Neural crest cell (in vitro differentiated cells): ENCODE measurements at places on chromosomes 13 and 19. TPM values are rescaled to one million over a fixed set of nuclear protein-coding genes. Genes with fewer than 3 reads are reported as not detected.

Gene ZNF729
- not detected in 2 replicates for total RNA-seq

Gene NKG7
- total RNA-seq, result not detected in 2 replicates

DNA sequence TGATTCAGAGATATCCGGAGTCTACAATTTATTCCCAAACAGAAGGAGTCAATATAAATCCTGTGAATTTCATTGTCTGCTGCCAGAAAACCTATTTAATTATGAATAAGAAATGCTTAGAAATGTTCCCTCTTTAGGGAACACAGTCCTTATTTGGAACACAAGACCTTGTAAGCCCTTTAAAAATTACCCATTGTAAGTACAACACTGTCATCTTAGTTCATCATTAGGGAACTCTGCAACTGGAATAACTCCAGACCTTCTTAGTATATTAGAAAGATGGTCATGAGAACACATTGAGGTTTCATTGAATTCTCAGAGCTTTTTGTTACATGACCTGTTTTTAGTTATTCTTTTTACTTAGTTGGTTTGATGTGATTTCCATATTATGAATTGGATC lies 548.5 kb upstream of the KLF12 start:
- no peak overlapping the region for H3K27ac ChIP-seq
- H3K27me3 ChIP-seq, result no peaks in the 10 kb centered on the region
- H3K36me3 ChIP-seq, result peaks cover 27% of the 10 kb centered on the region
- DNase-seq, result no peak

- no peaks in the 10 kb centered on the region for H3K27me3 ChIP-seq
- H3K4me1 ChIP-seq, result no peaks in the 10 kb centered on the region
- DNase-seq, result no peak
- no peaks in the 10 kb centered on the region for H3K36me3 ChIP-seq
These were observed 97.9 kb upstream of the SLC7A1 start for GRCh38 chr13:29693275-29693945.

Gene C19orf81
- total RNA-seq, result 7.9 and 9.2 TPM in 2 replicates

GRCh38 chr13:105084931-105085330 lies 1450.5 kb downstream of the EFNB2 start:
- H3K36me3 ChIP-seq, result no peaks in the 10 kb centered on the region
- H3K27ac ChIP-seq, result no peak overlapping the region
- H3K27me3 ChIP-seq, result no peaks in the 10 kb centered on the region

Gene SPINT2
- total RNA-seq, result 9.2 and 9.6 TPM in 2 replicates

DNA sequence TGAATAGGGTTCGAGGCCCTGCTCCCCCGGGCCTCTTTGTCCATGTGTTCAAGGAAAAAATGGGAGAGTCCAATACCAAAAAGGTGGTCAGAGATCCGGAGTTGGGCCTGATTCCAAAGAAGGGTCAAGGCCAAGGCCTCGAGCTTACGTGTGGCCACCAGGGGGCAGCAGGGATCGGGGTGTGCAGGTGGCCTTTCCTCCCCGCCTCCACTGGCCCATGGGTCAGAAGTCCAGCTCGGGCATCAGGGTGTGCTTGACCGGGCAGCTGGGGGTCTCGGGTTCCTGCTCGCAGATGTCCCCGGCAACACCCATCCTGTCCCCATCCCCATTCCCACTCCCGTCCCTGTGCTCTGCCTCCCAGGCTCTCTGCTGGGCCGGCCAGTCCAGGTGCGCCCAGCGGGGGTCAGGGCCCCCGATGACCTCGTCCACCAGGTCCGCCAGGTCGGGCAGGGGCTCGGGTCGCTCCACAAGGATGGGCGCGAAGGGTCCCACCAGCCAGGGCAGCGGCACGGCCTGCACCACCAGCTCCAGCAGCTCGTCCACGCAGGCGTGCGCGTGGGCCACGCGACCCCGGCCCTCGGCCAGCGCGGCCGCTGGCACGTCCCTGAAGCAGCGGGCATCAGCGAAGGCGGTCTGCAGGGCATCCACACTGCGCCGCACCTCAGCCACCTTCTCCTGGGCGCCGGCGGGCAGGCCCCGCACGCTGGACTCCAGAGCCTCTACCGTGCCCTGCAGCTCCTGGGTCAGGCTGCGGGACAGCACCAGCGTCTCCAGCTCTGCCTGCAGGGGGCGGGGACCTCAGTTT lies 5.2 kb upstream of the PLIN4 start:
- H3K4me3 ChIP-seq, result no peak overlapping the region
- no peaks in the 10 kb centered on the region for H3K27me3 ChIP-seq
- H3K36me3 ChIP-seq, result no peaks in the 10 kb centered on the region
- H3K27ac ChIP-seq, result no peak overlapping the region
- H3K4me1 ChIP-seq, result no peaks in the 10 kb centered on the region

Gene CFAP97D2
- total RNA-seq, result not detected in 2 replicates

GRCh38 chr13:35266412-35266811 lies 210.1 kb downstream of the MAB21L1 start:
- peaks cover 18% of the 10 kb centered on the region for H3K36me3 ChIP-seq
- DNase-seq, result no peak
- no peaks in the 10 kb centered on the region for H3K4me1 ChIP-seq
- H3K27ac ChIP-seq, result no peak overlapping the region
- no peaks in the 10 kb centered on the region for H3K27me3 ChIP-seq

- H3K27ac ChIP-seq, result no peak overlapping the region
- peaks cover 46% of the 10 kb centered on the region for H3K27me3 ChIP-seq
- H3K36me3 ChIP-seq, result no peaks in the 10 kb centered on the region
- no peak overlapping the region for H3K4me3 ChIP-seq
- H3K4me1 ChIP-seq, result peaks cover 50% of the 10 kb centered on the region
These were observed 184.9 kb downstream of the TM9SF2 start for GRCh38 chr13:99686157-99686572.
